Nephron progenitor cell (in vitro differentiated cells): ENCODE measurements at places on chromosomes 12 and 14.

DNA sequence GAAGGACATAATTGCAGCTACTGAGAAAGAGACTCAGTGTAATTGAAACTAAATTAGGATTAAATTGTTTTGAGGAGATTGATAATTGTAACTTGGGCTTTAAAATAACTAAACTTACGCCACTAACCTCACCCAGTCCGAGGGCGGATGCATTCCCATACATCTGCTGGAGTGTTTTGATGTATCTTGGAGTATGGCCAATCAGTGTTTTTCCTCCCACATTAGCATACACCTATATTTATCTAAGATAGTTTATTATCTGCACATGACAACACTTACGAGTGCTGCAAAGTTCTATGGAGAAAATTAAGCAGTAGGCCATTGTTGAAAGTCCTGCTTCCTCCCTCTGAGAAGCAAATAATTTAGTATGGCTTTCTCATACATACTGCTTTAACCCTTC lies 184.7 kb upstream of the PLEKHG7 start:
- no peak for DNase-seq

DNA sequence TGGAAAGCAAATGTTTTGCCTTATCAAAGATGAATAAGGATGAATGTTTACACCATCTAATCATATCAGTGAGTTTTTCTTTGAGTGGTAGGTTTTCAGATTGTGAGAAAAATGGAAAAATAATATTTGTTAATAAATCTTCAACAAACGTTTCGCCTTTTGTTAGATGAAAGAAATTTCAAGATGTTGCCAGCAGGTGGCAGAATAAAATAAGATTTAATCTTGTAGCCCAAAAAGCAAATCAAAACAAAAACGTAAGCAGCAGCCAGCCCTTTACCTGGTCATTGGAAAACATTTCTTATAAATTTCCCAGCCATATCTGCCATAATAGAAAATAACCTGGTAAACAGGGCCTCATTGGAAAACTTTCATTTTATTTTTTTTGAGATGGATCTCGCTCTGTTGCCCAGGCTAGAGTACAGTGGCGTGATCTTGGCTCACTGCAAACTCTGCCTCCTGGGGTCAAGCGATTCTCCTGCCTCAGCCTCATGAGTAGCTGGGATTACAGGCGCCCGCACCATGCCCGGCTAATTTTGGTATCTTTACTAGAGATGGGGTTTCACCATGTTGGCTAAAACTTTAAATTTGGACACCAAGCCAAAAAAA lies 15.4 kb upstream of the TMEM120B start:
- DNase-seq, result no peak

DNA sequence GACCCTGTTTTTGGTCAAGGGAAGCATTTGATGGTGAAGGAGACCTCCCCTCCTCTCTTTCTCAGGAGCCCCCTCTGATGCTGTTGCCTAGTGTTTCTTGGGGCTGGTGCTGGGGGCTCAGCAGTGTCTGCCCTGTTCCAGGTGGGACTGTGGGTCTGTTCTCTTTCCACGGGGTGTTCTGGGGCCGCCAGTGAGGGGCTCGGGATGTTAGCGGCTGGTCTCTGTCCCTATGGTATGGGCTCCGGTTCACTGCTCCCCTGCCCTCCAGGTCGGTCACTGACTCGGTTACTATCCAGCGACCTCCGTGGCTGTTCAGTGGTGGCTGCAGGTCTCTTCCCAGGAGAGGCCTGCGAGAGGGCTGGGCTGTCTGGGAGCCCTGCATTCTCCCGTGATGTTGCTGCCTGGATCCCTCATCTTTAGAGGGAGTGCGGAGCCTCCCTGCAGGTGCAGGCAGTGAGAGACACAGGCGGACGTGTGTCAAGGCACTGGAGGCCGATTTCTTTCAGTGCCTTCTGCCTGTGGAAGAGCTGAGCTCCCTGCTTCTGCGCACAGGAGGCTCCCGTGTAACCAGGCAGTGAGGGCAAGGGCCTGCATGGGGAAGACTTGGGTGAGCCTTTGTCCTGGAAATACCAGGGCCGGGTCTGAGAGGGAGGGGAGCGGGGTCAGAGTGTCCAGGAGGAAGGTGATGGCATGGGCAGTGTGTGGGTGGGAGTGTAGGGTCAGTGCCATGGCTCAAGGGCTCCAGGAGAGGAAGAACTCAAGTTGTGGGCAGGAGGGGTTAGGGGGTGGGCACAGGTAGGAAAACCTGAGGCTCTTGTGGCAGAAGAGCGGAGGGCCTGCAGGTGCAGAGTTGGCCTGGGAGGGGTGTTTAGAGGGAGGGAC lies 362.6 kb downstream of the TMEM121 start:
- no peak for DNase-seq

DNA sequence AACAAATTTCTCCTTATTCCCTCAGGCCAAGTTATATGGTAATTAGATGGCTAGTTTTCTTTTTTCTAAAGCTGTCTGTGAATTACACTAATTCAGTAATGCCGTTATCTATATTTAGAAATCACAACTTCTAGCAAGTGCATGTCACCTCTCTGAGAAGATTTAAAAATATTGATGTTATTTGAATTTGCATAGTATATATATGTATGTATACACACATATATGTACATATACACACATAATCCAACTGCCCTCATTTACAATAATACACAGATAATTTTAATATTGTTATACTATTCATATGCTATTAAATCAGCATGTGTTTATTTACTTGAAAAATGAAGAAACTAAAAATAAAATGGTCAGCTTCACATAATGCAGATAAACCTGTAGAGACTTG lies 563.9 kb downstream of the SLC16A7 start:
- no peak for DNase-seq

- DNase-seq, result no peak
Observed at GRCh38 chr12:53483979-53484377, 15.3 kb downstream of the MAP3K12 start.

GRCh38 chr12:9977916-9978315 lies 6.7 kb downstream of the CLEC12A start:
- no peak for DNase-seq

DNA sequence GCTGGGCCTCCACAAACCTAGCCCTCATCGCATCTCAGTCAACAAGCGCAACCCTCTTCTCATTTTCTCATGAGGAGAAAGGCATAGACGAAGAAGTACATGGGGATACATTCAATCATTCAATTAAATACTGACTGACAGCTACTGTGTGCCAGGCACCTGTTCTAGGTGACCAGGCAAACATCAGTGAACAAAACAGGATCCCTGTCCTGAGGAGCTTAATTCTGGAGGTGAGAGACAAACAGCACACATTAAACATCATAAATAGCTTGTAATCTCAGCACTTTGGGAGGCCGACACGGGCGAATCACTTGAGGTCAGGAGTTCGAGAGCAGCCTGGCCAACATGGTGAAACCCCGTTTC lies 362 bp upstream of the ACYP1 start:
- no peak for DNase-seq

GRCh38 chr14:24701062-24701461 lies 67.1 kb upstream of the GZMB start:
- no peak for DNase-seq

- DNase-seq, result no peak
Observed at GRCh38 chr14:60839057-60839456, 104.5 kb downstream of the MNAT1 start.

GRCh38 chr12:87136330-87136976 lies 880.3 kb upstream of the MGAT4C start:
- no peak for DNase-seq

DNA sequence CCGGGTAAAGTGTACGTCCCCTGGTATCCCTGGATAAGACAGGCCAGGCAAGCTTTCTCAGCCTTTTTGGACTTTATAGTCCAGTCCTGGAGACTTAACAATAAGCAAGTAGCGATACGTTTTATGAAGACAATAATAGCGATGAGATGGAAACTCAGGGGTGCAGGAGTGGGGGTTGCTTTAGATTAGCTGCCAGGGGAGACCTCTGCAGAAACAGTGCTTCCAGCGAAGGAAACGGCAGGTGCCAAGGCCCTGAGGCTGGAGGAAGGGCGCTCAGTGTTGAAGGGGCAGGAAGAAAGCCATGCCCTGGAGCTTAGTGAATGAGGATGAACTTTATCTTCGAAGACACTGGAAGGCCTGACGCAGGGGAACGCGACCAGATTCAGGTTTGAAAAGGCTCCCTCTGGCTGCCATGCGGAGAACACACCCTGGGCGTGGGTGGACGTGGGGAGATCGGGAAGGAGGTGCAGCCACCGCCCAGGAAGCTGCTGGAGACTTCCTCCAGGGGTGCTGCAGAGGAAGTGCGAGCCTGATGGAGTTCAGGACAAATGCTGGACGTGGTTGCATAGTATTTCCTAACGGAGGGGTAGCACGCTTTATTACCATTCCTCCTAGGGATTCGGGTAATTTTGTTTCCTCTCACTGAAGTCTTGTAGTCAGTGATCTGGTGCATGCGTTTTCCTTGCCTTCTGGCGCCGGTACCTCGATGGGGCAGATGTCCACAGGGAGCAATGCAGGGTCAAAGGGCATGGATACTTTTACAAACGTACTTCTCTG lies 26.1 kb upstream of the UBC start:
- DNase-seq, result peak; percentile 76

DNA sequence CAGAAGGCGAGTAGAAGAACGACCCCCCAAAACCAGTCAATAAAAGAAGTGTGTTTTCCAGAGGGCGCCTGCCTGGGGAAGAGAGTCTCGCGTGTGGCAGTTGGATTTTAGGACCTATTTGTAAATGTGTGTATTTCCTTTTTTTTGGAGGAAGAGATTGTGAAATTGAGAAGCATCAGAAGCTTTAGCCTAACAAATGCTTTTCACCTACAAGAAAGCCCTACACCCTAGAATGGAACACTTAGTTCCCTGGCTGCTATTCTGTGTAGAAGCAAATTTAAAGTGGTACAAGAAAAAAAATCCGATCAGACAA lies 1.3 kb downstream of the RCOR1 start:
- no peak for DNase-seq

- DNase-seq, result no peak
Observed at GRCh38 chr12:20360407-20360806, 7.9 kb upstream of the PDE3A start.

DNA sequence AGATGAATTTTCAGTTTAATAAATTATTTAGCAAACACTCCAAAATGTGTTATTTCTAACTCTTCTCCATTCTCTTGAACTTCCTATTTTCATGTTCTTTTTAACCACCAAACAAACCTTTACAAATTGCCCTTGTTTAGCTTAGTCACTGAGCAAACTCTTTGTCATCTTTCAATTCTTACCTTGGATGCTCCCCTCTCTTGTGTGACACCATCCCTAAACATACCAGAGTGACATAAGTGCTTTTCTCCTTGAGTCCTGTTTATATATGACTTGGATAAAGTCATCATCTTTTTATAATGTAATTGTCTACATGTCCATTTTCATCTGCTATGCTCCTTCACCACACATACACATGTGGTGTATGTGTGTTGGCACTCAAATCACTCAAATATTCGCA lies 3.4 kb upstream of the TMEM19 start:
- no peak for DNase-seq

DNA sequence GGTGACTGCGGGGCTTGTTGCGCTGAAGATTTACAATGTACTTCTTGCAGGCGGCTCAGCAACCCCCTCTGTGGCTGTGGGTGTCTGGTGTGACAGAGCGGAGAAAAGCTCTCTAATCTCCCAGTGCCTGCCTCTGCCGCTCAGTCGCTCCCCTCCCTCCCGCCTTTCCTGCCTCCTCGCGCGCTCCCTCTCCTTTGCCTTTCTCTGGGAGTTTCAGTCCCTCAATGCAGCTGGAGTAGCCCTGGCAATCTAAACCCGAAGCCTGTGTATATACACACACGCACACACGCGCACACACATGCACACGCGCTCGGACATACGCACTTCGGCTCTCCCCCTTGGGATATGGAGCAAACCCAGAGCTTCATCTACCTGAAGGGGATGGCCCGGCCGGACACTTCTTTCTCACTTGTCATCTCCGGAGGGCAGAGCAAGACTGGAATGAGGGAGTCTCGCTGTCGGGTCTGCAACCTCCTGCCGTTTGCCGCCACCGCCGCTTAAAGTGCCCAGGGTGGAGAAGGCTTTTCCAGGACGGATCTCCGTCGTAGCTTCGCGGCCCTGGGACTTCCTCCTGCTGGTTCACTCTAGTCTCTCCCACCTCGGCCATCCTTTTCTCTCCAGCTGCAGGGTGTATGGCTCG lies 599 bp upstream of the TRHDE start:
- peak; percentile 74 for DNase-seq

DNA sequence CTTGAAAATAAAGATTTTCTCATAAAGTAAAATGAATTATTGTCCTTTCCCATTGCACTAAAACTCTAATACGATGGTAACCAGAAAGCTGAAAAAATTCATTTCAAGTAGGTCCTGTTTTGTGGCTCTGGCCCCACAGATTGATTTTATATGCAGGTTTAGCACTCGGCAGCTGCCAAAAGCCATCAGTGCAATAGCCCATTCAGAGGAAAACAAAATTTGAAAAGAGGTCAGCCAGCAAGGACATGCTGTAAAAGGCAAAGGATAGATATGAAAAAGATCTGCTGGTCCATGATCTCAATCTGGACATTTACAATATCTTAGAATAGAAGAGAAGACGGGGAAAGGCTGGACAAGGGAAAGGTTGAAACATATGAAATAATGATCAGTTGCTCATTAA lies 414.8 kb upstream of the NOVA1 start:
- no peak for DNase-seq

- no peak for DNase-seq
Observed at GRCh38 chr12:32897687-32898573, 1.4 kb upstream of the PKP2 start.

- DNase-seq, result no peak
Observed at GRCh38 chr12:77521508-77522115, 309.1 kb upstream of the NAV3 start.

DNA sequence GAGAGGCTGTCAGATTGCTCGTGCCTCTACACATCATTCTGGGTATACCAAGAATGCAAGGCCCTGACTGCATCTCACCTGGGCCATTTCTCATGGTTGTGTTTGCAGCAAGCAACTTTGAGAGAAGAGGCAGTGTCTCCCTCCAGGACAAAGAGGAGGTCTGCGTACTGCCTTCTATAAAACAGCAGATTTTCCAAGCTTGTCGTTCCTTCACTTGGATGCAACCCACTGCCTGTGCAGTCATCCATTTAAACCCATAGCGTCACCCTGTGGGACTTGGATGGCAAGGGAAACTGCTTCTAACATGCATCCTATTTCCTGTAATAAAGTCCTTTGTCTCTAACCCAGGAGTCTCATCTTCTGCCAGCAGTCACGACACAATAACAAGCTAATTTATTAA lies 1.3 kb downstream of the POMT2 start:
- peak; percentile 32 for DNase-seq

- no peak for DNase-seq
Observed at GRCh38 chr12:113996026-113996425, 29.9 kb upstream of the RBM19 start.

DNA sequence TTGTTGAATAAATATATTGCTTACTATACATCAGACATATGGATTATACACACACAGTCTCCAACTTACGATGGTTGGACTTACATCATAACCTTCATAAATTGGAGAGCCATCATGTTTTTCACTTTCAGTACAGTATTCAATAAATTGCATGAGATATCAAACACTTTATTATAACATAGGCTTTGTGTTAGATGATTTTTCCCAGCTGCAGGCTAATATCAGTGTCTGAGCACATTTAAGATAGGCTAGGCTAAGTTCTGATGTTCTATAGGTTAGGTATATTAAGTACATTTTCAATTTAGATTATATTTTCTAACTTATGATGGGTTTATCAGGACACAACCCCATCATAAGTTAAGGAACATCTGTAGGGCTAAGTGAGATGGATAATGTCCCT lies 17.9 kb upstream of the KRR1 start:
- DNase-seq, result no peak

- peak; percentile 22 for DNase-seq
Observed at GRCh38 chr12:122527478-122527944, 462 bp downstream of the KNTC1 start.
